Immature natural killer cell (primary cell): ENCODE measurements at places on chromosomes 2 and 18.

- DNase-seq = no peak
These were observed 8.7 kb upstream of the COLEC11 start for GRCh38 chr2:3586220-3586619.

DNA sequence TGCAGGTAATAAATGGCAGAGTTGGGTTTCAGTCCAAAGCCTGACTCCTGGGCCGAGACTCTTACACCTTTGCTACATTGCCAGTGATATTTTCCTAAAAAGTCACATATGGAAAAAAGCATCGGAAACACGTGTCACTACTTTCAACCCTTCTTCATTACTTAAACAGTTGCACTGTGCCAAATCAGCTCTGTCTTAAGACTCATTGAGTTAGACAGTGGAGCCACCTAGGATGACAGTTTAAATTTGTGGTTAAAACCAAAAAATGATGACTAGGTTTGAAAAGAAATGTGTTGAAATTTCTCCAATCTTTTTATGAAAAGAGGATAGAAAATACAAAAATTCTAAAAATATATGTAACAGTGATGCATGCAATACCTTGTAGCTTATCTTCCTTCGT lies 97.5 kb downstream of the TMEM247 start:
- DNase-seq = no peak

DNA sequence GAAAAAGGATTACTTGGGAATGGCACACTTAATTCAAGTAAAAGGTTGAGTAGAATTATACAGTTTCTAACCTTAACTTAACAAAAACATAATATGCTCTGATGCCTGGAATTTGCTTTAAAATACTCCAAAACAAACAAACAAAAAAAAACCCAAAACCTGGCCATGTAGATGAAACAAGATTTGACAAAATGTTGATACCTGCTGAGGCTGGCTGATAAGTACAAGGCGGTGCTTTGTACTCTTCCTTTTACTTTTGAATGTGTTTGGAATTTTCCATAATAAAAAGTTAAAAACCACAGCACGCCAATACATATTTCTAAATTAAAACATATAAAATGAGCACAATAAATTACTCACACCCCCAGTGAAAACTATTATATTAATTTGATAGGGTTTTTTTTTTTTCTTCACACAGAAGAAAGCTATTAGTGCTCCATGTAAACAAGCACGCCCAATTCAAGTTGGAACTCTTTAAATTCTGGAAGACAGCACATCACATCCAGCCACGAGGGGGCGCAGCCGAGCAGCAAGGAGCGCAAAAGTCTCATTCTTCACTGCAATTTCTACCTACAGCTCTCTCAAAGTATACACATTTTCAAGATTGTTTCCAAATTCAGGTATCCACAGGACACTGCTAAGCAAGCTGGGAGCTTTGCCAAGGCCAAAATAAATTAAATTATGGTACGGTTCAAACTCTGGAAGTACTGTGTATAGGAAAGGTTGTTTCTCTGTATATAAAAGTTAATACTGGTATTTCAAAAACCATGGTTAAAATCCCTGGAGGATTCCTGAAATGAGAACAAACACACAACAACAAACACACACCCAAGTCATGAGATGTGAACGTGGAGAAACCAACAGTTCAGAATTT lies 7.5 kb downstream of the SERTAD2 start:
- DNase-seq = peak; percentile 73

GRCh38 chr2:108593547-108594098 lies 59.4 kb downstream of the LIMS1 start:
- DNase-seq = no peak

DNA sequence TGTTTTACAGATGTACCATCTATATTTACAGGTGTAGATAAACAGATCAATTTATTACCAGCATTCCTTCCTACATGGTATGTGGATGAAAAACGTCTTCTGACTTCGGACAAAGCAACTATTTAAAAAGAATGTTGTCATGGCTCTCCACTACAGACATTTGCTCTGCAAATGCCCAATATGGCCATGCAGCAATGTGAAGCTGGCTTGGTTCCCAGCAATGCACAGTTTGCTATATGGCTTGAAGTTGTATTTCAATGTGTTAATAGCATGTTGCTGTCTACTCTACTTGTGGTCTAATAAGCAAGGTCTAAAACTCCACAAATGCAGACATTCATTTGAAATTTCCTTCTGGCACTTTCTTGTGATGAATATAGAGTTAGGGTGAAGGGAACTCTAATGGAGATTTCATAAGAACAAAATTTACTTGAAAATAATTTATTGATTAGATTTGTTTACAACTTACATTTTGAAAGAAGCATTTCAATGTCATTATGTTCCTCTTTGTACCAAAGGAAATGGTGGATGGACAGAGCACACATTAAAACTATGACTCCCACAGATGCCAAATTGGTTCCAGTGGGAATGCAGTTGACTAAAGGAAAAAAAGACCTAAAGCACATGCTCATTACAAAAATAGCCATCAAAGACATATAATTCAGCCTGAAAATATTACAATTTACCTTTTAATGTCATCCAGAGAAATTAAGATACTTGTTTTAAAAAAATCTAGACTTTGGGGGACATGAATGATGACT lies 234.0 kb downstream of the DYM start:
- DNase-seq = no peak

DNA sequence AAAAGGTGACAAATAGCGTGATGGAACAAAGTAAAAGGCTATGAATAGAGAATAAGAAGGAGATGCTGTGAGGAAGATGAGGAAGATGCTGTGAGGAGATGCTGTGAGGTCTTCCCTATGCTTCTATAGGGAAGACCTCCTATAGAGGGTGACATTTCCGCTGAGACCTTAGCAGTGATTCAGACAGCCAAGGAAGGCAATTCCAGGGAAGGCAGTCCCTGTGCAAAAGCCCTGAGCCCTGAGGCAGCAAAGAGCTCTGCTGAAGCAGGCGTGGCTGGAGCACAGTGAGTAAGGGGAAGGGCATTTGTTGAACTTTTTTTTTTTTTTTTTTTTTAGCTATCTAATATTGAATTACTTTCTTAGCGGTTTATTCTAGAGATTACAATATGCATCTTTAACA lies 142.7 kb upstream of the FOSL2 start:
- DNase-seq = no peak

- no peak for DNase-seq
These were observed 349.4 kb upstream of the POU3F3 start for GRCh38 chr2:104504331-104505073.

- no peak for DNase-seq
These were observed 51.0 kb upstream of the GORASP2 start for GRCh38 chr2:170878066-170878465.

DNA sequence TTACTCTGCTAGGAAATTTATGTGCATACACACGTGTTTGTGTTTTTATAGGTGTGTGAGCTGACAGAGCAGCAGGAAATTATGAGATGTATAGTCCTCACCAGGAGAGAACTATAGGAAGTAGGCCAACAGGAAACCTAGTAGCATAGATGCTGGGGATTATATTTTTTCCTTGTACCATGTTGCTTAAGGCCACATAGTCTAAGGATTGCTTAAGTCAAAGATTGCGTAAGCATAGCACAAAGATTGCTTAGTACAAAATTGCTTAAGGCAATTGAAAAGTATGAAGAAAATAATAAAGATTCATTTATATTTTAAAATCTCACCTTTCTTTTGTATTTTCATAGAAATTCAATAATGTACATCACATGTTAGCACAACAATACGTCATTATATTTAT lies 18.7 kb upstream of the CCDC102B start:
- no peak for DNase-seq

GRCh38 chr2:69164061-69164778 lies 151.2 kb downstream of the ANTXR1 start:
- no peak for DNase-seq
